ENCODE measurements at places on chromosomes 12 and 14.

DNA sequence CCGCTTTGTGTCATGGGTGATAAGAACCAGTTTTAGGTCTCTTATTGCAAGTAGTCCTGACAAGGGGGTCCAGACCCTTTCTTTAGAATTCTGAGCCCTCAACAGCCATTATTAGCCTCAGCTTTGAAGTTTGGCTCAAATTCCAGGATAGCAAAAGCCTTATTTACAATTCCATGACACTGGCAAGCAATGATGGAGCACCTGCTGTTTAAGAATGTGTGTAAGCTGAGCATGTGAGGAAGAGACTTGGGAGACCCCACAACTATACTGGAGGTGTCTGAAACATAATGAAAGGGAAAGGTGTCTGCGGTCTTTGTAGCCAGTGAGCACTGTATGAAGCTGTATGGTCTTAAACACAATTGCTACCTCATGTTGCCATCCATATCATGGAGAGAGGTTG lies 119.8 kb downstream of the TBX5 start:
- no peak for DNase-seq

DNA sequence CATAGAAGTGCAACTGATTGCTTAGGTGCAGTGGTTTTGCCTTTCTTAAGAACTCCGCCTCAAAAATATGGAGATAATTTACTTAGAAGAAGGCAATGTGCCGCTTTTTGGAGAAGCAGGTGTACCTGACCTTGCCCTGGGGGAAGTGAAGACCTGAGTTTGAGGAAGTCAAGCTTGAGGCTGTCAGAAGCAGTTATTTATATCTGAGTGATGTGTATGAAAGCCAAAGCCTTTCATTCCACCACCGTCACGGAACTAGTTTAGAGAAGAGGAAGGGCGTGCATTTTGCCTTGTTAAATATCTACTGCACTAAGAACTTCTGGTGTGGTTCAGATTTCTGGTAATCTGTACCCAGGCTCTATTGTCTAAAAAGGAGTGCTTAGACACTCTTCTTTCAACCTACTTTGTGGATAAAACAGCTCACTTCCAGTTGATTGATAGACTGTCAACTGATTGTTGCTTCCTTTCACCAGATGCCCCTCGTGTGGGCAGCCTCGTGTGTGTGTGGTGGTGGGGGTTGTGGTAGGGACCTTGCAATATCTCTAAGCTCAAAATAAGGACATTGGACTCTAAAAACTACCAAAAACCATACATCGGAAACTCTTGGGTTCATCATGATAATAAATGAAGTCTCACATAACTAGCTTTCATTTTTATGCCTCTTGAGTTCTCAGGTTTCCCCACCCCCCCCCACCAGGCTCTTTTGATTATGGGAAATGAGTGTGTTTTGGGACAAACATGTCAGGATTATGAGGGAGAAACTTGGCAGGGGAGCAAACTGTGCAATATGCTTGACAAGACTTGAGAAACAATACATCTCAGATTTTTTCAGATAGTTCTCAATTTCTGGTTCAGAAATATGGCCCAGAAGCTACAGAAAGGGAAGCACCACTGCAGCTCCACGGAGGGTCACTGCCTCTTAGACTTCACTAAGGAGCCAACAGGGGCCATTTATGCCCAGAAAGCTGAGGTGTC lies 78.6 kb downstream of the ARF6 start:
- DNase-seq, result peak; percentile 26

GRCh38 chr12:3091382-3092241 lies 14.4 kb downstream of the TSPAN9 start:
- DNase-seq, result no peak

DNA sequence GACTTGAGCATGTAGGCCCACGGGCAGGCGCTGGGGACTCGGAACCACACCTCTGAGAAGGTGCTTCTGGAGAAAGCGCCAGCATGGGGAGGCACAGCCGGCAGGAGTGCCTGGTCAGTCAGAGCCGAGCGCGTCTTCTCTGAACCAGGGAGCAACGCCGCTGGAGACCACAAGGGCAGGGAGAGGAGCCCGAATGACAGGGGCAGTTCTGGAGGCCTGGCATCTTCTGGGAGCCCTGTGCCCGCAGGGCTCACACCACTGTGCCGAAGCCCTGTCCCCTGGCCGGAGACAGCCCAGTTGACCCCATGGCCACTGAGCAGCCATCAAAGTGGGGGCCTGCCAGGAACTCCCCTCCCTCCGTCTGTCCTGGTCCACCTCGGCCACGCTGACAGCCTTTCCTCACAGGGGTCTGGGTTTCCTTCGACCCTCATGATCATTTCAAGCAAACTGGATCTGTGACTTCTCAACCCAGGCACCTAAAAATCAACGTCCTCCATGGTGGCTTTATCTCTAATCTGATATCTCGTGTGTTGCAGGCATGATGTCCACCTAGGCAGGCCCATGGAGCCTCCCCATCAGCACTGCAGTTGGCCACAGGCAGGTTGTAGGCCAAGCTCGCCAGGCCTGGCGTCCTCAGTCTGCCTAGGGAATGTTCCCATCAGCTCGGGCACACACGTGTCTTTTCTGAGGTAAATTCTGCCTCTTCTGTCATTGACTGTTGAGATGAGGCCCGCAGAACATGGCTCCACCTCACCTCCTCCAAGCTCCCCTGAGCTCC lies 299.3 kb upstream of the RTL1 start:
- DNase-seq, result no peak

GRCh38 chr14:92959761-92960680 lies 37.1 kb downstream of the CHGA start:
- DNase-seq, result no peak
